ENCODE measurements at places on chromosomes 6 and 20. TPM values are rescaled to one million over a fixed set of nuclear protein-coding genes. Genes with fewer than 3 reads are reported as not detected.
A peak's percentile ranks its signal among the peaks of the same experiment; 100 is the strongest.

The BYSL gene
- 21.1 TPM for total RNA-seq

DNA sequence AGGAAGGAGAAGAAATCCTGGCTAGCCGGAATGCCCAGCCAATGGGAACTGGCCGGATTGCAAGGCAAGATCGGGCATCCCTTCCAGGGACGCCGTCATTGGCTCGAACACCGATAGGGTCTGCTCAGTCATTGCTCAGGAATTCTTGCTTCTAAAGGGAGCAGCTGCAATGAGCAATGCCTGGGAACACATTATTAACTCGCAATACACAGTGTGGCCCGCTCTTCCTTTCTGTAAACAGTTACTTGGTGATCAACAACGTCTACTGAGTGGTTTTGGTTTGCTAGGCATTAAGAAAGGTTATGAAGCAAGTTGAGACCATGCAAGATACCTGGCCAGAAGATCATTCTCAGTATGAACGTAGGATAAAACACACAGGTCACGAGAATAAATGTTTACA lies 165.4 kb upstream of the CITED2 start:
- DNase-seq, result peak; percentile 40

DNA sequence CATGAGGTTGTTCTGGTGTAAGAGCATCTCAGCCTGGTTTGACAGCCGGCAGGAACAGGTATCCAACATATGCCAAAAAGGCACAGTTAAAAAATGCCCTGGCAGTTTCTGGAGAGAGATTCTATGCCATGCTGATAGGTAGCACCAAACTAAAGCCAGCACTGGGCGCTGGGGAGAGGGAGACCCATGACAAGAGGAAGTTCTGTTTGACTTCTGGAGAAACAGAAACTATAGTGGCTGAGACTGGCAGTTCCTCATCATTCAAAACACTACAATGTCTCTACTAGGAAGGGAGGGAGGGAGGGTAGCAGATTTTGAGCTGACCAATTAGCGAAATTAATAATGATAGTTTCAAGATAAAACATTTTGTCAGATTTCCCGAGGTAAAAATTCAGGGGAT lies 174.1 kb downstream of the ADAT2 start:
- no peak for DNase-seq

- DNase-seq, result no peak
Observed at GRCh38 chr6:165204807-165205545, 104.4 kb downstream of the C6orf118 start.

GRCh38 chr6:70819646-70820045 lies 137.2 kb downstream of the B3GAT2 start:
- no peak for DNase-seq

GRCh38 chr6:47455533-47456209 lies 21.9 kb upstream of the CD2AP start:
- no peak for DNase-seq

The SDCBP2 gene
- 4.6 TPM for total RNA-seq

DNA sequence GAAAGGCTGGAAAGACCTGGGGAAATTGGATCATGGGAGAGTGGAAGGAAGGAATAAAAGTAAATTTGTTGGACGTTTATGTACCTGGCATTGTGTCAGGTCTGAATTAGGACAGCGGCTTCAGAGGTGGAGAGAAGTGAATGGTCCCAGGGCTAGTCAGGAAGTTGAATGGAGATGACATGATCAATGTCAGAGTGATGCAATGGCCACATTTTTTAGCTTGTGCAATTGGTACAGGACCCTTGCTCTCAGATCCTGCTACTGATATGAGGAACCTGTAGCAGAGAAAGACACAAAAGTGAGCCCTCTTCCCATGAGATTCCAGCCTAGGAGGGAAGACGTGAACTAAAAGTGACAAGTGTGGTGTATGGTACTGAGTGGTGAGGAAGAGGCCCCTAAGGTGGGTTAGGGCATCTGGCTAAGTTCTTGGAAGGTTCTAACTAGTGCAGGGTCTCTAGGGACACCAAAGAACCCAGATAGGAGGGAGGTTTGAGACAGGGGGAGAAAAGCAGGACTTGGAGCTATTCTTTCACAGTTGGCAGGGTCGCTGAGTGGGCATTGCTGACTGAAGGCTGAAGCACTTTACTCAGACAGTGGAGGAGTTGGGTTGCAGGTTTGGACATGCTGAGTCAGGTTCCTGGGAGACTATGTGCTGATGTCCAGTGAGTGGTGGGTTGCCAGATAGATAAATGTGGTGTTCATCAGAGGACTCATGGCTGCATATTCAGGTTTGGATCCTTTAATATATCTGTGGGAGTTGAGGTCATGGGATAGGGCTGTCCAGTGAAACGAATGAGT lies 266.1 kb upstream of the RNF24 start:
- DNase-seq, result no peak
